Inflammatory macrophage (primary cell): ENCODE measurements at places on chromosomes 1 and 21.

- no peak for DNase-seq
Observed at GRCh38 chr1:189623336-189623735, 854.3 kb downstream of the BRINP3 start.

GRCh38 chr1:65844821-65845534 is 52.3 kb downstream of the PDE4B start:
- DNase-seq: no peak

- DNase-seq: no peak
Observed at GRCh38 chr1:116667078-116667574, 407 bp downstream of the IGSF3 start.

DNA sequence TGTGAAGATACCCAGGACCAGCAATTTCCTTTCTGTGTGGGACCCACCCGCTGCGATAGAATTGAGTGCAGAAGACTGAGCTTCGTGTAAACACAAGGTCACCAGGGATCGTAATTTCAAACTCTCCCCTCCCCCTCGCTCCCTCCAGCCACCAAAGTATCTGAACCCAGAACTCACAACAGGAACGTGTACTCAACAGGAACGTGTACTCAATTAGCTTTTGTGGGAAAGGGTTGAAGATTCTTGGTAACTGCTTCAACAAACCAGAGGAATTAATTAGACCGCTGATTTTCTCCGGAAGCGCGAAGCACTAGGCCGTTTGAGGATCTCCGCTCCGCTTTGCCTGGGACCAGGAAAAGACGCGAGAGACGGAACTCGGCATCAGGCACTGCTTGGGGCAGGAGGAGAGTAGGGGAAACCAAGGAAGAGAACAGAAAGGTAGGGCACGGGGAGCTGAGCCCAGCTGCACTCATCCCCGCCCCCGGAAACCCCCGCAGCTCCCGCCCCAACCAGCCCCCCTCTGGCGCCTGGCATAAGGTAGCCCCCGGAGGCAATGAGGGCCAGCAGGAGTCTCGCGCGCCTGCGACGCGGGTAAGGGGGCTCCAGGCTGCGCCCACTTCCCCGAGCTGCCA is 453 bp downstream of the DRAM2 start:
- peak; percentile 52 for DNase-seq

DNA sequence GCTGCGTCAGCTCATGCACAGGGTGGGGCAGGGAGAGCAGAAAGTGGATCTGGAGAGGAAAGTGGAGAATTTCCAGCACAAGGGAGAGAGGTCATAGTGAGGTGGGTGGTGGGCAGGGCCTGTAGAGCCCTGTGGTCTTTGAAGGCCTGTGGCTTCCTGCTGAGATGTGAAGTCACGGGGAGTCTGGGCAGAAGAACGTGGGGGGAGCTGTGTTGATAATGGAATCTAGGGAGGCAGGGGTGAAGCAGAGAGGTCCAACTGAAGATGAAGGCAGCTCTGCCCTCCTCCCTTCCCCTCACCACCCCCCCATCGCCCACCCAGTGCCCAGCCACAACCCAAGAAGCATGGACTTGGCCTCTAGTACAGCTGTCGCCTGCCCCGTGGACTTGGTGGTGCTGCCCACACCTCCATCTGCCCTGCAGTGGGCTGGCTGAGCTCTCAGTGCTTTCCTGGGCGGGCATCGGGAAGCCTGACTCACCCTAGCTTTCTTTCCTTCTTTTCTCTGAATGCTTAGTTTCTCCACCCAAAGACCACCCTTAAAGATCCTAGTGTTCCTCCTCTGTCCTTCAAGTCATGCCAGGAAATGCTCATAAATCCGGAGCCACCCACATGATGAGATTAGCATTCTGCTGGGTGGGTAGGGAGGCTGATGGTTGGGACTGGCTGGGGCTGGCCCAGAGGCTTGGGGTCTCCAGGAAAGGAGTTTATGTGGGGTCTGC is 186.1 kb downstream of the TRABD2B start:
- DNase-seq: no peak

DNA sequence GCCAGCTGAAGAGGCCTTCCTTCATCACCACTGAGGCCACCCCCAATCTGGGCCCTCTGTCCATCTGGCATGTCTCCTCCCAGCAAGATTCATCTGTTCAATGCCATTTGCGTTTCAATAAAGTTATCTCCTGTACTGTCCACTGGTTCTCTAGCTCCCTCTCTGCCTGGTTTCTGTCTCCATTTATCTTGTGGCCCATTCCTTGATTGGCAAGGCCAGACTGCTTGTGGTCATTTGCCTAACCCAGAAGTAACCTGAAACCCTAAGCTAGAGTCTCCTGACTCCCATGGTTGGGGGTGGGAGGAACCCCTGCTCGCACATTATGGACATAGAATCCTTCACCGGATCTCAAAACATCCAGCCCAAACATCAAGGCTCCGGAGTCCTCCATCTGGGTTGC is 2.1 kb upstream of the IPO9 start:
- no peak for DNase-seq

DNA sequence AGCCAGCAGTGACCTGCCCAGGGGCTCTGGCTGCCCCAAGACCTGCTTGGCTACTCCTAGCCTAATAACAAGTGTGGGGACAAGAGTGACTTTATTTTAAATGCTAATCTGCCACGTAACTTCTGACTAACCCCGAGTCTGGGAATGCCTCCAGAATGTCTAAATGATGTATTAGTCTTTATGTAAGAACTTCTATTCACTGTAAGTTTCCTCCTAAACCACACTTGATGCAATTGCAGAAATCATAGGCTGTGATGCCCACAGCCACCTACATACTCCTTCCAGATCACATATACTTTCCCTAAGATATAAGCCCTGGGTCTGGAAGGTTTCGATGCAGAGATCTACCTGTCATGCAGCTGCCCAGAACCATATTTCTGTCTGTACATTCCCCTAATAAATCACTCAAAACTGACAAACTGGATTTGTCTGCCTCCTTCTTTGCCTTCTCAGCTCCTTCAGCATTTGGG is 5.9 kb upstream of the VPS45 start:
- DNase-seq: peak; percentile 44

DNA sequence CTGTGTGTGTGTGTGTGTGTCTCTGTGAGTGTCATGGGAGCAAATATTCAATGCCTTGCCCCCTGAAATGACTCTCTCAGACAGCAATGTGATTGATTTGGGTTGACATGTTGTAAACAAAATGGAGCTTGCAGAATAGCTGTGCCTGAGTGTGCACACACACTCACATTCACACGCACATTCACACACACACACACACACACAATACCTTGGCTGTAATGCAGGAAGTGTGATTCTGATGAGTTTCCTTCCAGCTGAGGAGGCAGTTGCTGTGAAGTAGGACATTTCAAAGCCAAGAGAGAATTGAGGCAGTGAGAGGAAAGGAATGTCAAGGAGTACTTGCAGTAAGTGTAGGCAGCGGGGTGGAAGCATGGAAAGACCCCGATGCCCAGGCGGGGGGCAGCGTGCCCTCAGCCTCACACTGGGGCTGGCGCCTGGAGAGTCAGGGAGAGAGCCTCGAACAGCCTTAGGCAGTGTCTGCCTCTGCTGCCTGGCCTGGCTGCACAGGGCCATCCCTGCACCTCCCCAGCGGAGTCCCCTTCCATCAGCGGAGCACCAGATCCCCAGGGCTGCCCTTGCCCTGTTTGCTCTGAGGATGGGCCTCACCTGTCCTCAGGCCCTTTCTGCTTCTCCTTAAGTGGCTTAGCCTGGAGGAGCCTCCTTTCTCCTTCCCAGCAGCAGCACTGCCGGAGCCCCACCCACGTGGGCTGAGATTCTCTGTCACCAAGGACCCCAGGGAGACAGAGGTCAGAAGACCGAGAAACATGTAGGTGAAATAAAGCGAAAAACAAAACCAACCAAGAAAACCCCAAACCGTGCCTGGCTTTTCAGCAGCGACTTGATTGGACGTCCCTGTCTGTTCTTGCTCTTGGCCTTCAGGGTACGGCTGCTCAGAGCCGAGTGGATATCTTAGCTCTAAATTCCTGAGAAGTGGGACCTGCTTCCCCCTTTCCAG is 9.2 kb downstream of the VASH2 start:
- DNase-seq: no peak

GRCh38 chr21:46517361-46517760 is 58.7 kb downstream of the DIP2A start:
- DNase-seq: no peak

DNA sequence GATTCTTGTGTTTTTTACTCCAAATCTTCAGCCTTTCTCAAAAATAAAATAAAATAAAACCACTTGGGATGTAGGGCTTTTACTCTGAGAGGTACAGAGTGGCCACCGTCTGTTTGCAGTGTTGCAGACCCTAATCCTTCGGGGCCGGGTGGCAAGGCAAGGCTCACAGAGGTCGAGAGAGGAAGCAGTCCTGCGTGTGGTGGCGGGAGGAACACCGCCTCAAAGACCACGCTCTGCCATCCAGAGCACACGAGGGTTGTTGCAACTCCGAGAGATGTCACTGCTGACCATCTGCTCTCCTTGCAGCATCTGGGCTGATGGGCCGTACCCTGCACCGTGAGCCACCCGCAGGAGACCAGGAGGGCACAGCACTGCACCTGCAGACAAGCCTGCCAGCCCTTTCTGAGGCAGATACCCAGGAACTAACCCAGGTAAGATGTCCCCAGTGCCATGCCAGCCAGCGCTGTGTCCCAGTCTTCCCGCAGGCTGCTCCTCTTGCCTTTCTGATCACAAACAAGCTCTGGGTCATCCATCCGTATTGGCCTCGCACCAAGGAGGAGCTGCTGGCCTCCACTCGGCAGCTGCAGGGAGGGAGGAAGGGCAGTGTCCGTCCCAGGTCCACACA is 31.5 kb downstream of the SNAP47 start:
- peak; percentile 53 for DNase-seq

DNA sequence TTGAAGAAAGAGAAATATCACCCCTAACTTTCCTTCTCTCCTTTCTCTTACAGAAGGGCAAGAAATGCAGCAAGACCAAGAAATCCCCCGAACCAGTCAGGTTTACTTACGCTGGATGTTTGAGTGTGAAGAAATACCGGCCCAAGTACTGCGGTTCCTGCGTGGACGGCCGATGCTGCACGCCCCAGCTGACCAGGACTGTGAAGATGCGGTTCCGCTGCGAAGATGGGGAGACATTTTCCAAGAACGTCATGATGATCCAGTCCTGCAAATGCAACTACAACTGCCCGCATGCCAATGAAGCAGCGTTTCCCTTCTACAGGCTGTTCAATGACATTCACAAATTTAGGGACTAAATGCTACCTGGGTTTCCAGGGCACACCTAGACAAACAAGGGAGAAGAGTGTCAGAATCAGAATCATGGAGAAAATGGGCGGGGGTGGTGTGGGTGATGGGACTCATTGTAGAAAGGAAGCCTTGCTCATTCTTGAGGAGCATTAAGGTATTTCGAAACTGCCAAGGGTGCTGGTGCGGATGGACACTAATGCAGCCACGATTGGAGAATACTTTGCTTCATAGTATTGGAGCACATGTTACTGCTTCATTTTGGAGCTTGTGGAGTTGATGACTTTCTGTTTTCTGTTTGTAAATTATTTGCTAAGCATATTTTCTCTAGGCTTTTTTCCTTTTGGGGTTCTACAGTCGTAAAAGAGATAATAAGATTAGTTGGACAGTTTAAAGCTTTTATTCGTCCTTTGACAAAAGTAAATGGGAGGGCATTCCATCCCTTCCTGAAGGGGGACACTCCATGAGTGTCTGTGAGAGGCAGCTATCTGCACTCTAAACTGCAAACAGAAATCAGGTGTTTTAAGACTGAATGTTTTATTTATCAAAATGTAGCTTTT is 2.4 kb downstream of the CCN1 start:
- no peak for DNase-seq

GRCh38 chr21:34642211-34643075 is 26.4 kb upstream of the CLIC6 start:
- DNase-seq: no peak

GRCh38 chr1:12136916-12137610 is 29.7 kb upstream of the TNFRSF1B start:
- DNase-seq: no peak

GRCh38 chr1:219666242-219666641 is 53.3 kb upstream of the ZC3H11B start:
- DNase-seq: no peak

GRCh38 chr1:9551984-9552383 is 12.7 kb downstream of the SLC25A33 start:
- DNase-seq: no peak

GRCh38 chr1:11109047-11109760 is 9.5 kb upstream of the EXOSC10 start:
- no peak for DNase-seq

- DNase-seq: peak; percentile 16
Observed at GRCh38 chr1:231240531-231240882, 505 bp upstream of the GNPAT start.

- DNase-seq: no peak
Observed at GRCh38 chr1:44472620-44473525, 67.8 kb downstream of the RNF220 start.

- peak; percentile 47 for DNase-seq
Observed at GRCh38 chr1:41810446-41810845, 108.3 kb downstream of the HIVEP3 start.

- DNase-seq: no peak
Observed at GRCh38 chr21:44819283-44820243, 1.7 kb upstream of the SUMO3 start.

DNA sequence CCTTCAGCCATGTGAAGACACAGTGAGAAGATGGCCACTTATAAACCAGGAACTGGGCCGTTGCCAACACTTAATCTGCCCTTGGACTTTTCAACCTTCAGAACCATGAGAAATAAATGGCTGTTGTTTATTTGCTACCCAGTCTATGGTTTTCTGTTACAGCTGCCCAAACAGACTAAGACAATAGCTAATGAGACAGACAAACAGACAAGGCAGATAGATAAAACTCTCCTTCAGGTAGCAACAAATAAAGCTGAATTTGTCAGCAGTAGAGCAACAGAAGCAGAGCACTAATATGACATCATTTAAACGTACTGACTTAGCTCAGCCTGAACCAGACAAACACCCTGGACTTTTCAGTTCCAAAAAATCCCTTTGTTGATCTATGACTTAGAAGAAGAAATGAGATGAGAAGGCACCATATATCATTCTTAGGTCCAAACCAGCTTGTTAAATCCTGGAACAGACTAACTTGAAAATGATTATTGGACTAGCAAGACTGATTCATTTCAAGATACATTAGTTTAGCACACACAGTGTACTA is 27.0 kb downstream of the ZZZ3 start:
- DNase-seq: no peak

GRCh38 chr1:20404466-20404865 is 81.5 kb downstream of the CAMK2N1 start:
- DNase-seq: no peak
